ENCODE measurements at places on chromosomes 2 and 18.

DNA sequence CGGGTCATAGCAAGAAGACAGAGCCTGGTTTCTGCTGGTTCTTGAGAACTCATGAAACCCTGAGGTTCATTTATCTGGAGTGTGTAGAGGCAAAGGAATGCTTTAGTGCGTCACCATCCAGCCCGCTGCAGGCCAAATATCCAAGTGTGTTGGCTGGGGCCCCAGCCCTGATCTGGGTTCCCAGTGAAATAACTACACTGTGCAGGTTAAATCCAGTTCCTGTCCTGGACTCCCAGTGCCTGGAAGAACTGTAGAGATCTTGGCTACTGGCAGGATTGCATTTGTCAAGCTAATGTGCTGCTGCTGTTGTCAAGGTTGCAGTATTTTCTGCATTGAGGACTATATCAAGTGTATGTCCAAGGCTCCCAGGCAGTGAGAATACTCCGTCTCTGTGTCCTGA, 89.9 kb downstream of the MAPK4 start:
- ATAC-seq: peak; percentile 91

GRCh38 chr18:48360376-48361021, 48.7 kb downstream of the ZBTB7C start:
- no peak for ATAC-seq

DNA sequence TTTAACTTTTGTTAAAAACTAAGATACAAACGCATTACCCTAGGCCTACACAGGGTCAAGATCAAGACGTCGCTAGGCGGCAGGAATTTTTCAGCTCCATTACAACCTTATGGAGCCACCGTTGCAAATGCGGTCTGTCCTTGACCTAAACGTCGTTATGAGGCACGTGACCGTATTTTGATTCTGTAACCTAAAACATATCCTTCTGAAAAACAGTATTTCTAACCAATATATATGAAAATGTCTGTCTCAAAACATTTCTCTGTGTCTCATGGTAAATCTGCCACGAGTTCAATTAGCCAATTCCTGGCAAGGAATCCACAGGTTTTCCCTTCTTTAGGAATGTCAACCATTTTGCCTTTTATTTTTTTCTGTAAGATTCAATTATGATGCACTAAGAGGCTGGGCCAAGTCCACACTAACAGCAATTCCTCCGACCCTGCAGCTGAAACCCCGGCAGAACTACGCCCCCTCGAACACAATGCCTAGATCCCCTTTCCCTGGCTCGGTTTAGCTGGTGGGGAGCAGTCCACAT, 1.7 kb downstream of the RTN4 start:
- no peak for ATAC-seq

- no peak for ATAC-seq
Observed at GRCh38 chr2:191664823-191665677, 12.9 kb upstream of the NABP1 start.

DNA sequence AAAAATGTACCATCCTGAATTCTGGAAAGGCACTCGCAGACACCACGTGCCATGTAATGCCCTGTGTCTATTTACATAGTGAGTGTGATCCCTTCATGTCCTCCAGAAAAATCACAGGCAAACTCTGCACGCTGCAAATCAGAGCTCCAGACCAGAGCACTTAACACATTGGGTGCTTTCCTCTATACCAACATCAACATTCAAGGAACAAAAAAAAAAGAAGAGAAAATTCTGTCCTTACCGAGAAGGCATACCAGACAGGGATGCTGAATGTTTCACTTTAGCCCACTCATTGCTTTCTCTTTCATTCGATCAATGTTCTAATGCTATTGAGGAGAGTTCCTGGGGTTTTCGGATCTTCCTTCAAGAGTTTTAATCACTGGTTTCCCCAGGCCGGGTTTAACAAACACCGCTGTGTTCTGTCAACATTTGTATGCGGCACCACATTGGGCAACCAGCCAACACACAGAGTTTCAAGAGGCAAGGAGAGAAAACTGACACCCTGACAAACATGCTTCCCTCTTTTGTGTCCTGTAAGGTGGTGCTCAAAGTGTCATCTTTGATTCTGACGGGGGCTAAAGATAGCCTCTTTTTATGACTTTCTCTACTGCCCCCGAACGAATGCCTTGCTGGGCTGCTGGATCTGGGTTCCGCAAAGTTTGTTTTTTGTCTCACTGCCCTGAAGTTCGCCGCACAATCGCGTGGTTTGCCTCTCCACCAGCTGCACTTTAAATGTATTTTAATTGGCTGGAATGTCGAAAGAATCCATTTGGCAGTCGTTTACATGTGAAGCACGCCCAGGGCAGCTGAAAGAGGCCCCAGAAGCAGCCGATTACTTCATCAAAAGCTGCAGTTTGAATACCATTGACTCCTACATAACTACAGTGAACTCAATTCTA, 106.4 kb upstream of the NCKAP5 start:
- ATAC-seq: no peak

GRCh38 chr2:196546151-196546919, 93.2 kb upstream of the CCDC150 start:
- ATAC-seq: no peak

GRCh38 chr2:221753401-221753800, 181.3 kb upstream of the EPHA4 start:
- no peak for ATAC-seq

- ATAC-seq: no peak
Observed at GRCh38 chr2:20439503-20439902, 7.4 kb upstream of the RHOB start.

DNA sequence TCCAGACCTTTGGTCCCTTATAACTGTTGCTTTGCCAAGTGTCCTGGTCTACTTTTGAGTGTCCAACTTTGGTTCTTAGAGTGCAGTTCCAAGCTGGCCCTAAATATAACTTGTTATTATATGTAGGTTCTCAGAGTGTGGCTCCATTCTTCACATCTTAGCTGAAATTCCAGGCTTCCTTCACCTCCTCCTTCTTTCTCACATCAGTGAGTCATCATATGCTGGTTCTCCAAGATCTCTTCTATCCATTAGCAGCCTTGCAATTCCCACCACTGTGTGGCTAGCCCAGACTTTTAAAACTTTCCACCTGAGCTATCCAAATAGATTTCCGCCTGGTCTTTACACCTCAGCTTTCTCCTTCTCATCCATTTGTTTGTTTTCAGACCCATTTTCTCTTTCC, 12.6 kb upstream of the CXCR4 start:
- no peak for ATAC-seq

DNA sequence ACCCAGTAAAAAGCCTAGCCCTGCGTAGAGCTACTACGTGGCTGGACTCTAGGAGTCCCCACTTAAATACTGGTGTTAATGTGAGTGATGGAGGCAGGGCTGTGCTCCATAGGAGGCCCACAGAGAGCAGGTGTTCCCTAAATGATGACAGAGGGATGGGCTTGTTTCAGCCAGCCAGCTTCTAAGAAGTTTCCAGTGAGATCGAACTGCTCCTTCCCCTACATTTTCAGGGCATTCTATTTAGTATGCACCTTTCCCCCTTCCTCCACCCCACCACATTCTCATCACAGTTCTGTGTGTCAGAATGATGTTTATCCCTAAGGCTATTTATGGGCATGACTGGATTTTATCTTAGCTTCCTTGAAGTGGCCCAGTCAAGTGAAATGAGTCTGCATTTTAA, 213.0 kb downstream of the TRIB2 start:
- ATAC-seq: no peak

DNA sequence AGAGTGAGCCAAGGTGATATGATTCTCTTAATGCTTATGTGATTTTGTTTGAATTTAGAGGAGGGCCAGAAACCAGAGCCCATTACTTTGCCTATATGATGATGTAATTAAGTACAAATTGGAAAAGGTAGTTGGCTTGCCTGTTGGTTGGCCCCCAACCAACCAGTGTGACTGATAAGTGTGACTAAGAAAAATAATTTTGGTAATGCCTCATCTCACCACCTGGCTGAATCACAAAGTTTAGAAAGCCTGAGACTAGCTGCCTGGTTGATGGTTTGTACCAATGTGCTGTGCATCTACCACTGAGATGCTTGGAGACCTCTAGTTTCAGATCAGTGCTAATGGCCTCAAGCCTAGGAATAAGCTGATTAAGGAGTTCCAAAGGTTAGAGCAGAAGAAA, 338.7 kb downstream of the CDH2 start:
- ATAC-seq: no peak

- no peak for ATAC-seq
Observed at GRCh38 chr2:71679491-71679890, 226.1 kb downstream of the DYSF start.

DNA sequence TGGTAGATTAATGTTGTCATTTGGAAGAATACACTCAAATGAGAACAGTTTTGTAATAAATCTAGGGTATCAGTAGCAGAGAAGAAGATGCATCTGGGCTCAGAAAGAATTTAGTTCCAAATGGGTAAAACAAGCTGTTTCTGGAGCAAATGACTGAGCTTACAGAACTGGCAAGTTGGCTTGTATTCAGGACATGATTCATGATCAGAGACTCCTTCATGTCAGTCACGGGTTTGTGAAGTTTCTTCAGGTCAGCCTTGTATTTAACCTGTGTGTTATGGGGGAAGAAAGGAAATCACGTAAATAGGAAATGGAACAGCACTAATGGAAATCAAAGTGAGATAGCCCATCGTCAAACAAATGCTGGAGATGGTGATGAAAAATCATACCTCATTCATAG, 109.1 kb downstream of the RIF1 start:
- no peak for ATAC-seq

DNA sequence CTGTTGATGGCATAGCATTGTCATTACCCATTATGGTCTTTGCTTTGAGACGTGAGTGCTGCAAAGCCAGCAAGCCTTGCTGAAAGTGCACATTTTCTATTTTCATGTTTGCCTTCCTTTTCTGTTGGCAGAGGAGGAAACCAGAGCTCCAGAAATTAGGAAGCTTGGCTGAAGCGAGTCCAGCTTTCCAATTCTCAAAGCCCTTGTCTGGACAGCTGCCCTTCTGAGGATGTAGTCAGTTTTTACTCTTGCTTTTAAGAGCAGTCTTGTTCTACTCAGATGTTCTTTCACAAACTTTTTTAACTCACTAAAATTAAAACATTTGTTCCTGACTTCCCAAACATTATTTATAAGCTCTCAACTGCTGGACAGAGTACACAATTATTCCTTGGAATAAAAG, 93.8 kb downstream of the ICOS start:
- no peak for ATAC-seq

- ATAC-seq: no peak
Observed at GRCh38 chr2:1004398-1004797, 53.7 kb downstream of the SNTG2 start.

DNA sequence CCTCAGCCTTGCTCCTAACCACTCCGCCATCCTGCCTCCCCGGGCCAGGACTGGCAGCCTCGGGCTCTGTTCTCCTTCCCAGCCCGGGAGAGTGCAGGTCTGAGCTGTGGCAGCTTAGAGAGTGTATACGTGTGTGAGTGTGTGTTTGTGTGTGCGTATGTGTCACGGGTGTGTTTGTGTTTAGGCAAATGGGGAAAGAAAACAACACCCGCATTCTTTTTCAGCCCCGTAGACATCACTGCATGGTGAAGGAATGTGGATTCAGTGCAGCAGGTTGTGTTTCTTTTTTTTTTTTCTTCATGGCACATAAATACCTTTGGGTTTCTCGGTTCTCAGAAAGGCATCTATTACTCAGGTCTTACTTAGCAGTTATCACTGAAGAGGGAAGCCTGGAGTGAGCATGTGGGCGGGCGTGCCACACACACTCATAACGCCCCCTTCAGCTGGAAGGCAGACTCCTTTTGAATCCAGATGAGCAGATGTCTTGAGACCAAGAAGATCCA, 44.2 kb downstream of the GLI2 start:
- no peak for ATAC-seq

- peak; percentile 98 for ATAC-seq
Observed at GRCh38 chr2:24304098-24304497, 56.2 kb downstream of the ITSN2 start.

DNA sequence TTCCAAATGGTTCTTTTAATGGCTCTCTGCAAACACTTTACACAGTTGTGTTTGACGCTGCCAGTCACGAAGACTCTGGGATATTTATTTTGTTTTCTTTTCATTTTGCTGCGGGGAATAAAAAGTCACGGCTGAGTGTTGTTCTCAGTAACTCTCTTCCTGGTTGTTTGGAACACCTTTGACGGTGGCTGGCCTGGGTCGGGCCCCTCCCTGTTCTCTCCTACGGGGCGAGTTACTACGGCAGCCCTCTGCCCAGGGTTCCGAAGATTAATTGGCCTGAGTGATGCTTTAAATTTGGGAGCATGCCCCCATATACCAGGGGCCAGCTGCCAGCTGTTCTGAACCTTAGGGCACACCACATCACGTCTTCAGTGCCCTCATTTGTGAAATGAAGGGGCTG, 84.7 kb downstream of the GATA6 start:
- ATAC-seq: no peak

GRCh38 chr2:216800836-216801235, 59.0 kb downstream of the TNP1 start:
- ATAC-seq: no peak

DNA sequence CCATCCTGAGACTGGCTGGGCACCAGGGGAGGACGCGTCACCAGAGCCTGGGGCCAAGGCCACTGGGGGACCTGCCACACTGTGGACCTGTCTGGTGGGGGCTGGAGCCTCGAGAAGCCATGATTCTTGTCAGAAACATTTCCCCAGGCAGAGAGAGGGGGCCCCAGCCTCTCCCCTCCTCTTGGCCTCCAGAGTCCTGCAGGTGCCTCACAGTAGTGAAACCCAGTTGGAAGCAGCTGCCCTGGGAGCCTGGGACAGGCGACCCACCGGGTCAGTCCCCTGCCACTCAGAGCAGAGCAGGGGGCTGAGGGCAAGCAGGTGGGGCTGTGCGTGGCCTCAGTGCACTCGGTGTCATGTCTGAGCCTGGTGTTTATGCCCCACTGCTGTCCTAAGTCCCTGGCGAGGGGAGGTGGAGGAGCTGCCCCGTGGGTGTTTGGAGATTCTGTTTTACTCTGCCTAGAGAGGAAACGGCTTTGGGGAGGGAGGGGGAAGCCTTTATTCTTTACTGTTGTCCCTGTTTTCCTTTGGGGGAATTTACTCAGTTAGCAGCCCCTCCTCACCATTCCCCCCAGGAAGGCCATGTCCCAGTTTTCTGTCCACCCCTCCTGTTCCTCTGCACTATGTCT, 7.7 kb downstream of the OXER1 start:
- no peak for ATAC-seq

DNA sequence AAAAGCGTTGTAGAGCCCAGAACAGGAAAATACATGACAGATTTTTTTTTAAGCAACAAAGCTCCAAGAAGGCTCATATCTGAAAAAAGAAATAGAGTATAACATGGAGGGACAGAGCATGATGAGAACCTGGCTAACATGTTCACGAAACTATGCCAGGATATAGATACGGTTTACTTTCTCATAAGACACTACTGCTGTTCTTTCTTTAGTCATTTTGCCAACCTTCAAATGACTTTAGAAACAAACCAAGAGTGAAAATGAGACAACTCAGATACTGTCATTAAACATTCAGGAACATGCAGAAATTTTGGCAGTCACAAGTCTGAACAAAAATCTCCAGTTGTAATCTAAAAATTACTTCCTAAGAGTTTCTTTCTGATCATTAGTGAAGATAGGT, 14.3 kb downstream of the LPIN2 start:
- no peak for ATAC-seq

- no peak for ATAC-seq
Observed at GRCh38 chr18:36446059-36446458, 148.5 kb downstream of the FHOD3 start.
